Central memory CD8-positive, alpha-beta T cell (primary cell): ENCODE measurements at places on chromosomes 11 and 22.

DNA sequence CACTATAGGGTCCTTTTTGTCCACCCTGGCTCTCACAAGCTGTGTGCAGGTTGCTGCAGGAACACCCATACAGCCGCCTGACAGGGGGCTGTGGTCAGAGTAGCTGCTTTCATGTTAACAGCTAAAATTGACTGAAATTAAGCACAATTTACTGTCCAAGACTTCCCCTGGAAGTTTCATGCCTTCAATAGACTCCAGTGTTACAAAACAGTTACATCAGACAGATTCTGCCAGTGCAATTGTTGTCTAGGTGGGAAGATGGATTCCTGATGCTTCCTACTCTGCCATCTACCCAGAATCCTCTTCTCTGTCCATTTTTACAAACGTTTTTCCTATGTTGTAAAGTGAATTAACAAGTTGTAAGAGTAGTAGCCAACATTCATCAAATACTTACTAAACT is 5.3 kb upstream of the TSKU start:
- H3K27me3 ChIP-seq, result peaks cover 75% of the 10 kb centered on the region
- H3K36me3 ChIP-seq, result peaks cover 5% of the 10 kb centered on the region

DNA sequence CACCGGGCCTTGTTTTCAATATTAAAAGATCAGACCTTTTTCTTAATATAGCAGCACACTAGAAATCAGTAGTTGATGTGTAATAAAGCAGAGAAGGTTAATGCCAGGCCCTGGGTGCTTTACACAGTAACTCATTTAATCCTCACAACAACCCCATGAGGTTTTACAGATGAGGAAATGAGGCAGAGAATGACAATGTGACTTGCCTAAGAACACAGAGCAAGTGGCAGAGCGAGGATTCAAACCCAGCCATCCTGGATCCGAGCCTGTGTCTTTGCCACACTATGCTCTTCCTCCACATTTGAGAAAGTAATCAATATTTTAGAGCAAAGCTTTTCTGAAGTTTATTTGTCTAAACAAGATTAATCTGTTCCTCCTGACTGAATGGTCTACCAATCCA is 7.2 kb downstream of the JAML start:
- peak overlapping the region; percentile 78 for H3K4me3 ChIP-seq
- no peaks in the 10 kb centered on the region for H3K27me3 ChIP-seq
- H3K4me1 ChIP-seq, result peaks cover 86% of the 10 kb centered on the region
- H3K36me3 ChIP-seq, result peaks cover 13% of the 10 kb centered on the region
- no peak for DNase-seq

DNA sequence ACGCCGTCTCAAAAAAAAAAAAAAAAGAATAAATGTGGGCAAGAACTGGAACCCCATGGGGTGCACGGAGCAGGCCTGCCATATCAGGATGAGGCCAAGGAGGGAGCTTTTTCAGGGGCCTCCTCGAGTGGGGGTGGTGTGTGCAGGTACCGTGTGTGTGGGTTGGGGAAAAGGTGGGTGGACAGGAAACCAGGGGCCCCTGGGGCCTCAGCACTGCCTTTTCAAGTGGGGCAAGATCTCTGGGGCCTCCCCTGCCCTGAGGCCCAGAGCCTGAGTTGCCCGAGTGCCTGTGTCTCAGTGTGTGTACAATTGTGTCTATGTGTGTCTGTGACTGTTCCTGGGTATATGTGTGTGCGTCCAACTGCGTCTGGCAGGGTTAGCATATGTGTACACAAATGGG is 23.8 kb downstream of the TEF start:
- no peak overlapping the region for H3K4me3 ChIP-seq
- H3K36me3 ChIP-seq, result no peaks in the 10 kb centered on the region
- peaks cover 6% of the 10 kb centered on the region for H3K4me1 ChIP-seq
- DNase-seq, result no peak
- H3K27me3 ChIP-seq, result no peaks in the 10 kb centered on the region
- no peak overlapping the region for H3K27ac ChIP-seq

DNA sequence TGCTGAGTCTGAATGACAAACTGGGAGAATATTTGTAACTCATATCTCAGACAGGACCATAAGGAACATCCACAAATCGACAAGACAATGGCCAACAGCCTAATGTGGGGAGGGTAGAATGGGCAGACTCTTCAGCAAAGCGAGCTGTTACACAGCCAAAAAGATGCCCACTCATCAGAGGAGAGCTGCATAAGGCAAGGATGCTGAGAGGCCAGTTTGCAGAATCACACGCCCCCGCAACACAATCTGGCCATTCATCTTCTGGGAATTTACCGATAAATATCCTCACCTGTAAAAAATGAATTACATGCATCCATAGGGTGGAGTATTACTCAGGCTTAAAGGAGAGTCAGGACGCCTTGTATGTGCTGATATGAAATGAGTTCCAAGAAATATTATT is 57.5 kb upstream of the SLC22A12 start:
- H3K27ac ChIP-seq, result no peak overlapping the region
- H3K4me1 ChIP-seq, result no peaks in the 10 kb centered on the region
- H3K36me3 ChIP-seq, result no peaks in the 10 kb centered on the region

- H3K4me3 ChIP-seq, result no peak overlapping the region
- H3K27ac ChIP-seq, result no peak overlapping the region
- H3K36me3 ChIP-seq, result no peaks in the 10 kb centered on the region
- no peak for DNase-seq
- H3K27me3 ChIP-seq, result no peaks in the 10 kb centered on the region
- H3K4me1 ChIP-seq, result no peaks in the 10 kb centered on the region
Observed at GRCh38 chr11:63931045-63931444, 7.8 kb upstream of the NAA40 start.

GRCh38 chr11:121344824-121345223 is 52.3 kb downstream of the SC5D start:
- peaks cover 2% of the 10 kb centered on the region for H3K36me3 ChIP-seq
- no peak for DNase-seq
- H3K27ac ChIP-seq, result no peak overlapping the region
- H3K4me1 ChIP-seq, result no peaks in the 10 kb centered on the region
- no peak overlapping the region for H3K4me3 ChIP-seq
- no peaks in the 10 kb centered on the region for H3K27me3 ChIP-seq

- no peaks in the 10 kb centered on the region for H3K27me3 ChIP-seq
- no peak overlapping the region for H3K27ac ChIP-seq
- no peaks in the 10 kb centered on the region for H3K36me3 ChIP-seq
- no peaks in the 10 kb centered on the region for H3K4me1 ChIP-seq
Observed at GRCh38 chr11:15602785-15603567, 488.3 kb downstream of the INSC start.

- H3K27ac ChIP-seq, result peak overlapping the region; percentile 32
- peaks cover 8% of the 10 kb centered on the region for H3K36me3 ChIP-seq
- no peaks in the 10 kb centered on the region for H3K4me1 ChIP-seq
- H3K27me3 ChIP-seq, result no peaks in the 10 kb centered on the region
- H3K4me3 ChIP-seq, result no peak overlapping the region
- DNase-seq, result no peak
Observed at GRCh38 chr22:29326481-29326880, 11.0 kb upstream of the RASL10A start.

DNA sequence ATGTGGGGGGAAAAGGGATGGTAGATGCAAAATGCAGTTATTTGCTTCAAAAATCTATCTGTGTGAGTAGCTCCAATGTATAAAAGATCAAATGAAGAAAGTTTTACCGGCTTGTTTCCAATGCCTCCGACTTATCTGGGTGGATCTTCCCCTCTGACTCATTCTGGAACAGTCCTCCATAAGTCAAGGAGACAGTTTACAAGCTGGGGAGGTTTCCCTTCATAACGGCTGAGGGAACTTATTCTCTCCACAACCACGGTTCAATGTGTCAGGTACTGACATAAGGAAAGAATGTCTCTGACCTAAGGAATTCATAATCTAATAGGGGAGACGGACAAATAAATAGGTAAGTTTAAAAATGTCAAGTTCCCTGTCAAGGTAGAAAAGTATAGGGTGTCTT is 49.7 kb upstream of the BIRC3 start:
- H3K27ac ChIP-seq, result no peak overlapping the region
- H3K27me3 ChIP-seq, result peaks cover 13% of the 10 kb centered on the region
- H3K4me3 ChIP-seq, result peak overlapping the region; percentile 82
- H3K36me3 ChIP-seq, result no peaks in the 10 kb centered on the region

- no peak overlapping the region for H3K4me3 ChIP-seq
- no peaks in the 10 kb centered on the region for H3K36me3 ChIP-seq
- H3K27ac ChIP-seq, result no peak overlapping the region
- H3K27me3 ChIP-seq, result peaks cover 15% of the 10 kb centered on the region
- DNase-seq, result no peak
Observed at GRCh38 chr11:95544095-95544856, 245.3 kb downstream of the FAM76B start.

GRCh38 chr22:35537232-35537631 is 3.4 kb upstream of the RASD2 start:
- peaks cover 11% of the 10 kb centered on the region for H3K27me3 ChIP-seq
- no peak overlapping the region for H3K27ac ChIP-seq
- H3K4me3 ChIP-seq, result no peak overlapping the region
- peaks cover 11% of the 10 kb centered on the region for H3K4me1 ChIP-seq
- H3K36me3 ChIP-seq, result peaks cover 2% of the 10 kb centered on the region

- no peaks in the 10 kb centered on the region for H3K4me1 ChIP-seq
- H3K4me3 ChIP-seq, result no peak overlapping the region
- no peak overlapping the region for H3K27ac ChIP-seq
- H3K36me3 ChIP-seq, result no peaks in the 10 kb centered on the region
- no peak for DNase-seq
Observed at GRCh38 chr11:110654456-110654855, 57.8 kb downstream of the ARHGAP20 start.

DNA sequence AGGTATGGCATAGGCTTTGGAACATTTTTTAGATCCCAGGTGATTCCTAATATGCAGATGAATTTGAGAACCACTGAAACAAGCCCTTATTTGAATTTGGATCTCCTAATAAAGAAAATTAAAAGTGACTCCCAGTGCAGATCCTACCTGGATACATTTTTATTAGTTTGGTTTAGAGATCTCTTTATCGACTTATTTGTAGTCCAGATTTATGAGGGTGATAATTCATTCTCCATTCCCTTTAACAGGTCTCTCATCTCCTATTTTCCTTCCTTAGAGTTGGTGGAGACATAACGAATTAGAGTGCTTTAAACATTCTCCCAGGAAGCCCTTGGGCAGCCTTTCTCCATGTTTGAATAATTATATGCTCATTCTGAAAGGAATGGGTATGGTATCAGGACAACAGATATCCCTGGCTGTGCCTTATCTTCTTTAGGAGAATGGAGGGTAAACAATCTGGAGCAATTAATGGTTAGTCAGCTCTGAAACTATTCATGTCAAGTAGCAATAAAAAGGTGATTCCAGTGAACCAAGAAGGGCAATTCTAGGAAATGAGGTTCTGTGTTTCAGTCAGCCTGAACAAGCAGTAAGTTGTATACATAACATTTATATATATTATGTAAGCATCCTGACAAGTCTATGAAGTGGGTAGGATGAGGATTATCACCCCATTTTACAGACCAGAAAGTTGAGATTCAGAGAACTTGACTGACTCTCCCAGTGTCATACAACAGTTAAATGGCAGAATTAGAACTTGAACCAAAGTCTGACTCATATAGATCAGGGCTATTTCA is 53.9 kb upstream of the RCE1 start:
- DNase-seq, result no peak
- H3K4me1 ChIP-seq, result no peaks in the 10 kb centered on the region
- no peak overlapping the region for H3K4me3 ChIP-seq
- H3K27me3 ChIP-seq, result no peaks in the 10 kb centered on the region
- no peak overlapping the region for H3K27ac ChIP-seq

DNA sequence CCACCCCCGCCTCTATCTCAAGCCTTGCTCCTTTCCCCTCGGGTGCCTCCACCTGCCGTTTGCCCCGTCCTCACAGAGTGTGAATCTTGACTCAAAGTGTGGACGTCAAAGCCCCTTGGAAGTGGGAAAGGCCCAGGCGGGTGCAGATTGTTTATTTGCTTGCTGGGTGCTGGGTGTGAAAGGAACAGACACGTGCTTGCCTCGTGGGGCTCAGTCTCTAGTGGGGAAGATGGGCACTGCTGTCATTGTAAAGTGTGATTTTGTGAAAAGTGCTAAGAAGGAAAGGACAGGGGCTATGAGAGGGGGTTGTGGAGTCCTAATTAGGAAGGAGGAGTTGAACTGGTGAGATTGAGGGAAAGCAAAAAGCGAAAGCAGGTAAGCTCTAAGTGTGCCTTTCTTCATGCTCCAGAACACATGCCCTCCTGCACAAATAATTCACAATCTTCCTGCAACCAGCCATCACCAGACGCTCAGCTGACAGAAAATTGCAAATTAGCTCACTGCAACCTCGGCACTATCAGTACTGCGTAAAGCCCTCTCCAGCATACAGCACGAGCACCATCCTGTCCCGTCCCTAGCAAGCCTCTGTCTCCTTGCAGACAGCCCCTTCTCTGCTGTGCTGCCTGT is 9.7 kb upstream of the GCAT start:
- no peak for DNase-seq
- peaks cover 14% of the 10 kb centered on the region for H3K27me3 ChIP-seq
- H3K4me3 ChIP-seq, result no peak overlapping the region
- no peak overlapping the region for H3K27ac ChIP-seq

DNA sequence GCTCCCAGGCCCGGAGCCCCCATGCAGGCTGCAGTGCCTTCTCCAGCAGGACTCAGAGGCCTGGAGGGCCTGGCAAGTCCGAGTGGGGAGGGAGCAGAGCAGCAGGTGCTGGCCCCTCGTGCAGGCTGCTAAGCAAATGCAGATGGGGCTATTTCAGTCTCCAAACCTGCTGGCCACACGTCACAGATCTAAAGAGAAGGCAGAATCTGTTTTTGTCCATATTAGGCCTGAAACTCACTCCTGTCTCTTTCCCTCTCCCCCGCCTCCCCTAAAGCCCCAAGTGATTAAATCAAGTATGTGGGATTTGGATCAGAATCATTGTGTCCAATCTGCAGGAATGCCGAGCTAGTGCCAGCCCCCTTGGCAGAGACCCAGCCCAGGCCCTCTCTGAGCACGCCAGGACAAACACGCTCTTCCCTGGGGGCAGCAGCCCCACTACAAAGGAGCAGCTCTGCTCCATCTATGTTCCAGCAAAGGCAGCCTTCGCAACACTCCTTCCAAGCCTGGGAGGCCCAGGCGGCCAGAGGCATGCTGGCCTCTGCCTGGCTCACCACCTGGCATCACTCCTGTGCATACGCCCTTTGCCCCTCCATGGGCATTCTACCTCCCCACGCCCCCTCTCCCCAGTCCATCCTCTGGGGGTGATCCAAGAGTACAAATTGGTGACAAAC is 26.5 kb downstream of the RPL27A start:
- H3K27me3 ChIP-seq, result peaks cover 22% of the 10 kb centered on the region
- H3K36me3 ChIP-seq, result no peaks in the 10 kb centered on the region
- H3K4me3 ChIP-seq, result no peak overlapping the region
- no peak for DNase-seq
- no peak overlapping the region for H3K27ac ChIP-seq

GRCh38 chr11:3056296-3057068 is 741 bp downstream of the CARS1 start:
- peak overlapping the region; percentile 89 for H3K4me3 ChIP-seq
- H3K4me1 ChIP-seq, result peaks cover 39% of the 10 kb centered on the region
- no peak for DNase-seq
- peaks cover 5% of the 10 kb centered on the region for H3K36me3 ChIP-seq
- peaks cover 1% of the 10 kb centered on the region for H3K27me3 ChIP-seq
- peak overlapping the region; percentile 79 for H3K27ac ChIP-seq

DNA sequence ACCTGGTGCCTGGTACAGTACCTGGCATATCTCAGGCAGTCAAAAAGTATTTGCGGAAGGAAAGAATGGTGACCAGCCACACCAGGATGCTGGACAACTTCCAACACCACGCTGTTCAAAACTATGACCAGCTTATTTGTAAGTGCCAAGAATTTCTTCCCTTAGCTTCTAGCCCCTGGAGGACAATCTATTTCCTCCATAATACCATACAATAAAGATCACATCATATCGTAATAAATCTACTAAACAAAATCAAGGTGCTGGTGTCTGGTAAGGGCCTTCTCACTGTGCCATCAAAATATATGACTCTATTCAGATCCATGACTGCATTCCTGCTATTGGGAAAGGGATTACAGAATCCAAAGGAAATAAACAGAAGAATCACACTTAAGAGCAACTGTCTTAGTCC is 51.5 kb downstream of the ALG9 start:
- no peaks in the 10 kb centered on the region for H3K4me1 ChIP-seq
- no peak overlapping the region for H3K4me3 ChIP-seq
- no peaks in the 10 kb centered on the region for H3K27me3 ChIP-seq
- H3K27ac ChIP-seq, result no peak overlapping the region
- H3K36me3 ChIP-seq, result peaks cover 7% of the 10 kb centered on the region
